Mesenteric fat pad (tissue), 1 donor: ENCODE measurements at places on chromosomes 12 and 14. TPM values are rescaled to one million over a fixed set of nuclear protein-coding genes. Genes with fewer than 3 reads are reported as not detected.

DNA sequence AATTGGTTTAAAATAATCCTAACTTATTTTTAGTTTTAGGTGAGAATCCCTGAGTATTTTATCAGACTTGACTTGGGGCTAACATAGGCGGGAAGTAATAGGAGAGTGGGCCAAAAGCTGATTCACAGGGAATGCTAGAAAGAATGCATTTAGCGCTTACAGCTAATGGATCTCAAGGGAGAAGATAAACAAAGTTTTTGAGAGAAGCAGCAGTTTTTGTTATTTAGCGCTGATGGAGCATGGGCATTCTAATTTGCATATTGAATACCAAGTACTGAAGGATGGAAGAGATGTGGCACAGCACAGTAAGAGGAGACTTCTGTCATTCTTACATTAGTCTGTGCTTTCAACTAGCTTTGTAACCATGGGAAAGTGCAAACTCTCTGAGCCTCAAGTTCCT is 436.0 kb upstream of the FBXO33 start:
- no peak for DNase-seq

- DNase-seq: no peak
These were observed 192.0 kb downstream of the MDGA2 start for GRCh38 chr14:47483449-47483848.

DNA sequence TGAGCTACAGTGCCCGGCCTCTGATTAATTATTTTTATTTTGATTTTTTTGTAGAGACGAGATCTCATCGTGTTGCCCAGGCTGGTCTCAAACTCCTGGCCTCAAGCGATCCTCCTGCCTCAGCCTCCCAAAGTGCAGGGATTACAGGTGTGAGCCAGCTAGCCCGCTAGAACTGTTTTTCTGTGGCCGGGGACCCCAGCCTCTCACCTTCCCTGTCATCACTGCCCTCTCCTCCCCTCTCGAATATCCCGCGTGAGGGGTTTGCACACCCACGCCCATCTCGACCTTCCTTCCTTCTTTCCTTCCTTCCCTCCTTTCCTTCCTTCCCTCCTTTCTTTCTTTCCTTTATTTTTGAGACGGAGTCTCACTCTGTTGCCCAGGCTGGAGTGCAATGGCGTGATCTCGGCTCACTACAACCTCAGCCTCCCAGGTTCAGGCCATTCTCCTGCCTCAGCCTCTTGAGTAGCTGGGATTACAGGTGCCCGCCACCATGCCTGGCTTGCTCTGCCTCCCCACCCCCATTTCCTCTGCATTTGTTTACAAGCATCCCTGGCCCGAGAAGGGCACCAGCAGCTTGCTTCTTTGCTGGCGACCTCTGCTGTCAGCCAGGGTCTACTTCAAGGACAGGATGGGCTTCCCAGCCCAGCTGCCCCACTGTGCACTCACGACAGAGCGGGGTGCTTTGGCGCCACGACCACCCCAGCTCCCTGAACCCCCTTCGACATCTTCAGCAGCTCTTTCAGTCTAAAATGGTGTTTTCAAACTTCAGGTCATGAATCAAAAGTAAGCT is 4.3 kb upstream of the TRAF3 start:
- DNase-seq: no peak

DNA sequence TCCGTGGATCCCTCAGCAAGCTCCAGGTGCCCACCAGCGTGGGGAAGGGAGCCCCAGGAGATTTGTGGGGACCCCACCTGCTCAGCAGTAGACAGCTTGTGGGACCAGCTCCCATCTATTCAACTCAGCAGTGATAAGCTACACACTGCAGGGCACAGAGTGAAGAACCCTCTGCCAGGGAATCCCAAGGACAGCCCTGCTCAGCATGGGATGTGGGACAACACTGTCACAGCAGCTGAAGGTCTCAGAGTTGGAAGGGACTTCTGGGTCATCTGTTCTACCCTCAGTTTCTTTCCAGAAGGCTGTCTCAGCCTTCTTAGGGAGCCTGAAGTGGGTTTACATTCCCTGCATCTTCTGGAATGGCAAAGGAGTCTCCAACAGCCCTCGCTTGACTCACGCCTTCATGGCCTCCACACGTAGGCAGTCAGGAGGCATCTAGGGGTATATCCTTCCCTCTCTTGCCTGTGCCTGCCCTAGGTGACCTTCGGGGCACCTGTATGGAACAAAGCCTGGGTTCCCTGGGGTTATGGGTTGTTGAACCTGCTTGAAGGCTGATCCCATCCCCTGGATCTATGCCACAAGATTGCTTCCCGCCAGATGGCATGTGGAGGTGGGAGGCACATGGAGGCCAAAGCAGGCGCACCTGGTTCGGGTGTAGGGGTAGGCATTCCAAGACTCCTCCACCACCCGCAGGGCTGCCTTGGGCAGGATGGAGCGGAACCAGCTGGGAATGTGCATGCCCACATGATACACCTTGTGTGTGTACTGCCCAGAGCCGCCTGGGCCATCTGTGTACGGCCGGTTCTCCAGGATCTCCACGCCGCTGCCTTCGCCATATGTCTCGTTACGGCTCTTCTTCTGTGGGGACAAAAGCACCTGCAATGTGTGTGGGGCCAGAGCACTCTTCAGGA is 33.0 kb downstream of the ARL6IP4 start:
- no peak for DNase-seq

- DNase-seq: no peak
These were observed 35.3 kb downstream of the PITPNM2 start for GRCh38 chr12:123115409-123116121.

- no peak for DNase-seq
These were observed 65.8 kb upstream of the DACT1 start for GRCh38 chr14:58571769-58572472.

Gene LTBP2
- total RNA-seq: 58.2 TPM

Gene GALNT8
- total RNA-seq: 1.2 TPM

Gene KLRG1
- 7.7 TPM for total RNA-seq

Gene PTPRO
- 5.2 TPM for total RNA-seq
